ENCODE measurements at places on chromosomes 4 and X.

DNA sequence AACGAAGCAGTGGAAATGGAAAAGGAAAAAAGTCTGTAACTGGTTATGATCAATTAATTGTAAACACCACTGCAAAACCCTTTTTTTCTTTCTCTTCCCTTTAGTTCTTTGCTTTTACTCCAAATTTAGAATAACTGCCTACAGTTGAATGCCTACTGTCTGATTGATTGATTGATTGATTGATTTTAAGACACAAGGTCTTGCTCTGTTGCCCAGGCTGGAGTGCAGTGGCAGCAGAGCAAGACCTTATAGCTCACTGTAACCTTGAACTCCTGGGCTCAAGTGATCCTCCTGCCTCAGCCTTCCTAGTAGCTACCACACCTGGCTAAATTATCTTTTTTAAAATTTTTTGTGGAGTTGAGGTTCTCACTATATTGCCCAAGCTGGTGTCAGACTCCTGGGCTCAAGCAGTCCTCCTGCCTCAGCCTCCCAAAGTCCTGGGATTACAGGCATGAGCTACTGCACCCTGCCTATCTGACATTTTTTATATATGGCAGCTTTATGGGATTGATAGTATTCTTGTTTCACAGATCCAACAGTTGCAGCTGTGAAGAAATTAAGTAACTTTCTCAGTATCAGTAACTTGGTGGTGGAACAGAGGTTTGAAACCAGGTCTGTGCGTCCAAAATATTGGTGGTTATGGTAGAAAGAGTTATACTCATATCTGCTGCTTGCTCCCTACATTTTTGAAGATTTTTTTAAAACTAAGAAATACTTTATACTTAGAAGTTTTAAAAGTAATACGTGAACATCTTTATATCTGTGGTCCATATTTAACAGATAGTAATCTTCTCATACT is 12.4 kb downstream of the UBE2K start:
- no peak for DNase-seq

GRCh38 chr4:129282293-129282692 is 186.3 kb downstream of the C4orf33 start:
- no peak for DNase-seq

- DNase-seq = no peak
Measured at GRCh38 chrX:4572691-4573090, 859.2 kb upstream of the PRKX start.

DNA sequence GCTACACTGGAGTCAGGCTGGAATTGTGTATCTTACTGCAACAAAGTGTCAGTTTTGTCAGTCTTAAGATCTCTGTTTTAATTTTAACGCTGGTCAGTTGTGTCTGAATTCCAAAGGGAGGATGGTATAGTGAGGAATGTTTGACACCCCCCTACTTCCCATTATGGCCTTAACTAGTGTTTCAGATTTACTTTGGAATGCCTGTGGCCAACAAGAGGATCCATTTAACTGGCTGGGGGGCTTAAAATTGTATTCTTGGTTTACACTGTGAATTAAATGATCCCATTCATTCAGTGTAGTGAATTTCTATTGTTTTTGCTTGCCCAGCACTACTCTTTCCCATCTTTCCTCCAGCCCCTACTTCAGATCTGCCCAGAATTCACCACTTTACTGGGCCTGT is 75.8 kb upstream of the IQCM start:
- no peak for DNase-seq

DNA sequence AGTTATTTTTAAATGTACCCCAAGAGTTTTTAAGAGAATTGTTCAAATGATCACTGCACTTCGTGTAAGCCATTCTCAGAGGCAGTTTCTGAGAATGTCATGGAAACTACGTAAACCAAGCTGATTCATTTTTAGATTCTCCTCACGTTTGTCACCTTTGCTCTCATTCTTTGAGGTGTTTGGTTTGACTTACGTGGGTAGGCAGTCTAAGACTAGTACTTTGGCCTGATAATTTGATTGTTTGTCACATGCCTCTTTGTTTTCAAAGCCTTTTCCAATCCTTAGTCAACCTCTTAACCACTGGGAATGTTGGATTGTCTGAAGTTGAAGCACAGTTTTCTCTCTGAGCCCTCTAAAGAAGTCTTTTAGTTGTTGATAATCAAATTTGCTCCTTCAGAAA is 10.5 kb downstream of the SEPTIN11 start:
- no peak for DNase-seq

DNA sequence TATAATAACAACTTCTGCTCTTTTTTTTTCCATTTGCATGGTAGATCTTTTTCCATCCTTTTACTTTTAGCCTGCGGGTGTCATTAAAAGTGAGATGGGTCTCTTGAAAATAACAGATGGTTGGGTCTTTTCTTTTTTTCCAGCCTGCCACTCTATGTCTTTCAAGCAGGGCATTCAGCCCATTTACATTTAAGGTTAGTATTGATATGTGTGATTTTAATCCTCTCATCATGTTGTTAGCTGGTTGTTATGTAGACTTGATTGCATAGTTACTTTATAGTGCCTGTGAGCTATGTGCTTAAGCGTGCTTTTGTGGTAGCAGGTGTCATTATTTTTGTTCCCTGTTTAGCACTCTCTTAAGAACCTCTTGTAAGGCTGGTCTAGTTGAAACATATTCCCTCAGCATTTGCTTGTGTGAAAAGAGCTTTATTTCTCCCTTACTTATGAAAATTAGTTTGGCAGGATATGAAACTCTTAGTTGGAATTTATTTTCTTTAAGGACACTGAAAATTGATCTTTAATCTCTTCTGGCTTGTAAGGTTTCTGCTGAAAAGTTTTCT is 326.1 kb downstream of the SH3BGRL start:
- DNase-seq = no peak

DNA sequence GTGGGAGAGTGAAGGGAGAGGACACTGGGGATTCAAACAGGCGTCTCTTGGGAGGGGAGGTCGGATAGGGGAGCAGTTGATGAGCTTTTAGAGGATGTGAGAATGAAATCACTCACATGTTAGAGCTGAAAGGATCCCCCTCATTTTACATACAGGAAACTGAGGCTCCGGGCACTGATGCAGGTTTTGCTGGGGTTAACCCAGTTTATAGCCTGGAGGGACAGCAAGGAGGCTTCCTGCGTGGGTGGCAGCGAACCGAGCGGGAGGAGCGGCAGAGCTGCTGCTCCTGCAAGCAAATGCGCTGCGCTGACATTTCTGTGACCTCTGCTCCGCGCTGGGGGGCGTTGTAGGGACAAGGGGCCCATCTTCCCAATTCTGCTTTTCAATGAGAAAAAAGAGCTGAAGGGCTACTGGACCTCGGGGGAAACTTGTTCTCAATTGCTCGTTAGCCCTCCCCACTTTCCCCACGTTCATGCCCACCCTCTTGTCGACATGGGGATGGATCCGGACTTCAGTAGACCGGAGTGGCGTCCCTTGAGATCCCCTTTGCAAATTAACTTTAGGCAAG is 1.2 kb upstream of the NEUROG2 start:
- DNase-seq = peak; percentile 17

- no peak for DNase-seq
Measured at GRCh38 chr4:15714646-15715435, 12.0 kb downstream of the BST1 start.

GRCh38 chr4:57195622-57196021 is 85.4 kb upstream of the IGFBP7 start:
- DNase-seq = no peak

DNA sequence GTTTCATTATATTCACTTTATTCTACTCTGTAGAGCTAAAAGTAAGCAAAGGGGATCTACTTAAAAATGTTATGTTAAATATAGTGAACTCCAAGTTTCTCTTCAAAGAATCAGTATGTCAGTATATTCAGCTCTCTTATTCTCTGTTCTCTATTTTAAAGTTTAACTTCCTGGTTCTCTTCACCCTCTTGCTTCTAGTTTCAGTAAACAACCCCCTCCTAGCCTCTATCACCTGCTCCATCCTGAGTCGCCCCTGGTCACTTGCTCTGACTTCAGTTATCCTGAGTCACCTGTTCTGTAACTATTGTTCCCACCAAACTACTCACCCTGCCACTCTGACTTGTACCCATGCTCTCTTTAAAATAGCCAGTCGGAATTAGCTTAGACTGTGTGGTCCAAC is 180.9 kb upstream of the AADAT start:
- no peak for DNase-seq

DNA sequence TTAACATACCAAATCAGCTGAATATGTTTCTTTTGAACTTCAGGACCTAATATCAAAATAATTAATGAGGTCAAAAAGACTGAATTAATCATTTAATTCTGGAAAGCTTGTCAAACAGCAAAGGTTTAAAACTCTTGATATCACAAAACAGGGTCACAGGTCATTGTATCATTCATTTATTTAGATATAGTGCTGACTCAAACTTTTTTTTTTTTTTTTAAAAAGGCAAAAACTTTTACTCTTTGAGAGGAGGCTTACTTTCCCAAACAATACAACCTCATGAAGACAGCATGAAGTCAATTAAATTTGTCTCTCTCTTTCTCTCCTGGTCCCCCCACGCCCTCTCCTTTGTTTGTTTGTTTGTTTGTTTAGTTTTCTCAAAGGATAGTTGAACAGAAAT is 15.6 kb upstream of the GPR78 start:
- no peak for DNase-seq

DNA sequence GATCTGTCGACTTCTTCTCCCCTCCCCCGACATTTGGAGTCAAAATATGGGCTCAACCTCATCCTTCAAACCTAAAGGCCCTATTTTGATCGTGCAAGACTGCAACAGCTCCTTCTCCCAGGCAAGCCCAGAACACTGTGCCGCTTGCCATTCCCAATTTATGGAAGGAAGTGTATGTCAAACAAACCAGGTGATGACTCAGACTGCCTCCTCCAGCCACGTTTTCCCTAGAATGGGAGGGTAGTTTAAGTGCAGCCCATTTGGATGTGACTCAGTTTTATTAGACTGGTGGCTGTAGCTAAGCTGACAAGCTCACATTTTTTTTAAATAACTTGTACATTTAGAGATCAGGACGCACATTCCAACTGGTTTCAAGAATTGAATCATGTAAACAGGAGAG is 570.4 kb upstream of the DIPK2B start:
- DNase-seq = no peak

All from frontal cortex (tissue), 4 donors.